ENCODE measurements at places on chromosomes 2 and 18.

- no peak for DNase-seq
Measured at GRCh38 chr2:29485631-29486030, 370.4 kb downstream of the CLIP4 start.

DNA sequence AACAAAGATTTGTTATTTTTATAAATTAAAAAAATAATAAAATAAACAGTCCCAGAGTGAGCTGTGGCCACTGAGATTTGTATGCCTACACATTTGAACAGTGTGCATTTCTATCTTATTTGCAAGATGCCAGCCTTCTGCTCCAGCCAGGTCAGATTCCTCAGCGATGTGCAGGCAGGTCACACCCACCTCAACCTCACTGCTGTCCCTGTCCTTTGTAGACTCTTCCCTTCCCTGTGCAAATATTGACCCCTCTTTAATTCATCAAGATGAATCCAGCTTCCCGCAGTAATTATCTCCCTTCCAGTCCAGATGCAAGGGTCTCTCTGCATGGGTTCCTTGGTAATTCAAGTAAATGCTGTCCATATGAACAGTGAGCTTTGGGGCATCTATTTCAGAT lies 256.2 kb downstream of the PIEZO2 start:
- no peak for DNase-seq

DNA sequence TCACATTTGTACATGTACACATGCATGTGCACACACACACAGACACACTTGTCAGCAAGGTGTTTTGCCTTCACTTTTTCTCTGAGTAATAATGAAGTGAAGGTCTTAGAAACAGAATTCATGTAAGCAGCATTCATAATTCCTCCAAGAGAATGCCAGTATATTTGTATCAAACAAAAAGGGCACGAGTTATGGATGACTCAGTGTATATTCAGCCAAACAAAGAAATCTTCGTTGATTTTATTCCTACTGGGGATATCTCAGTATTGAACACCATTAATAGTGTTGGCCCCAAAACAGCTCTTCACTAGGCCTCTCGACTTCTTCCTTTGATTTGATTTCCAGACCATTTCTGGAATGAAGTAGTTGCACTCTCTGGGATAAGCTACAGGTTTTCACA lies 125.3 kb downstream of the PIK3C3 start:
- no peak for DNase-seq

DNA sequence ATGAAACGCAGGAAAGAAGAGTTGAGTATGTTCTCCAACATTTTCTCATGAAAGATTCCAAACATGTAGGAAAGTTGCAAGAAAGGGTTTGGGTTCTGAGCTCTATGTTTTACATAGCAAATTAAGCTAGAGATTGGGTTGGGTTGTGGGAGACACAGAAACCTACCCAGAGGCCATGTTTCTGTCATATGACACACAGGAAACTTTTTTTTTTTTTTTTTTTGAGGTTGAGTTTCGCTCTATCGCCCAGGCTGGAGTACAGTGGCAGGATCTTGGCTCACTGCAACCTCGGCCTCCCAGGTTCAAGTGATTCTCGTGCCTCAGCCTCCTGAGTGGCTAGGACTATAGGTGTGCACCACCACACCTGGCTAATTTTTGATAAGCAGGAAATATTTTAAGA lies 57.6 kb downstream of the DOCK10 start:
- no peak for DNase-seq

- no peak for DNase-seq
Measured at GRCh38 chr2:235721625-235722024, 227.8 kb downstream of the AGAP1 start.

- no peak for DNase-seq
Measured at GRCh38 chr2:192775459-192776262, 580.9 kb upstream of the TMEFF2 start.

Measured in CD4-positive, alpha-beta T cell treated with Interleukin-10 for 1 hour (primary cell).